CD4-positive, alpha-beta T cell treated with Interferon gamma for 1 hour (primary cell): ENCODE measurements at places on chromosomes 1 and 21.

GRCh38 chr1:239505094-239505493 is 118.7 kb downstream of the CHRM3 start:
- no peak for DNase-seq

DNA sequence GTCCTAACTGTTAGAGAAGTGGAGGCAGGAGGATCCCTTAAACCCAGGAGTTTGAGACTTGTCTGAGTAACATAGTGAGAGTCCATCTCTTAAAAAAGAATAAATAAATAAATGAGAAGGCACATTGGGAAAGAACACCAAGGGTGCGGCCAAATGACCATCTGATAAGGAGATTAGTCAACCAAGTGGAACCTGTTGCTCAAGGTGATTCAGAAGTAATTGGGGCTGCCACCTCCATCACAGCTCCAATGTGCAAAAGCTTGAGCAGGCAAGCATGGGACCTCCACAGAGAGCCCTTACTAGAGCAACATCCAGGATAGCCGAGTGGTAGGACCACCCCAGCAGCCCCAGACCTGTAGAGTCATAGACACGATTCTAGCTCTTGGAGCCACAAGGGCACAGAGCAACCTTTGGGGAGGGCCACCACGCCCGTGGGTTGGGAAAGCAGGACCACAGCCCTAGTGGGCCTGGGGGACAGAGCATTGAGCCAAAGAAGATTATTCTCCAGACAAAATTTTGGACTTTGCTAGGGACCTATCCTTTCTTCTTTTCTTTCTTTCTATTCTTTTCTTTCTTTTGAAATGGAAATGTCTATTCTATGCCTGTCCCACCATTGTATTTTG is 40.9 kb downstream of the KCNK1 start:
- DNase-seq = no peak

DNA sequence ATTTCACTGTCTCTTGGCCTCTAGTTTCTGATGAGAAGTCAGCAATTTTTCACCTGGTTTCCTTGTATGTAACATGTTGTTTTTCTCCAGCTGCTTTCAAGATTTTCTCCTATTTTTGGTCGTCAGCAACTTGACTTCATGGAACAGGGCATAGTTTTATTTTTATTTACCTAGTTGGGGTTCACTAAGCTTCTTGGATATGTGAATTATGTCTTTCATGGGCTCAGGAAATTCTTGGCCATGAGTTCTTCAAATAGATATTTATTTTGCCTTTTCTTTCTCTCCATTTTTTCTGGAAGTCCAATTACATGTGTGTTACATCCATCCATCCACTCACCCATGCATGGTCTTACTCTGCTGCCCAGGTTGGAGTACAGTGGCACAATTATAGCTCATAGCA is 13.7 kb downstream of the SDHB start:
- no peak for DNase-seq

GRCh38 chr1:91527781-91528180 is 27.1 kb downstream of the CDC7 start:
- DNase-seq = no peak

DNA sequence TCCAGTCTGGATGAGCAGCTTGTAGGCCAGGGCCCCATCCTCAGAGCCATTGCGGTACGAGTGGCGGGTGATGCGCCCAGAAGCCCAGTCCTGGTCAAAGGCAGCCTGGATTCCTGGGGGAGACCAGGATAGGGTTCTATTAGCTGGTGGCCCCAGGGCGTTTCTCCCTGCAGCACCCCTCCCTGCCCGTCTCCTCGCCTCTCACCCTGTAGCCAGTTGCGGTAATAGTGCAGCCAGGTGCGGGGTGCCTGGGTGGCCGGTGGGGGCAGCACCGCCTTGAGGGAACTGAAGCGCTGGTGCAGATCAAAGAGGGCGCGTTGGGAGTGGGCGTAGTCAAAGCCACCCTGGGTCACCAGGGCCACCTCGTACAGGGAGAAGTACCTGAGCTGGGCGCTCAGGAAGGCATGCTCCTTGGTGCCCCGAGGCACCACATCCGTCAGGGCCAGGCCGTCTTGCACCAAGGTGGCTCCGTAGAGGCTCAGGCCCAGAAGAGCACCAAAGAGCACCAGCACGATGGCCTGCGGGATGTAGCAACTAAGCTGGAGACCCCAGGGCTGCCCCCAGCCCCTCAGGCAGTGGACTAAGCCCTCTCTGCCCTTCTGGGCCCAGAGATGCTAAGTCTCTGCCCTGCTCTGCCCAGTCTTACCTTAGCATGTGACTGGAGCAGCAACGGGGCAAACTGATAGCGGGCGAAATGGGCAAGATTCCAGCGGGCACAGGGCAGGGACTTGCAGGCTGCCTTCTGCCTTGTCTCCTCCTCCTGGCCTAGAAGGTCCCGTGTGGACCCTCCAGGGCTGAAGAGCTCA is 15.7 kb downstream of the PTCH2 start:
- DNase-seq = no peak

DNA sequence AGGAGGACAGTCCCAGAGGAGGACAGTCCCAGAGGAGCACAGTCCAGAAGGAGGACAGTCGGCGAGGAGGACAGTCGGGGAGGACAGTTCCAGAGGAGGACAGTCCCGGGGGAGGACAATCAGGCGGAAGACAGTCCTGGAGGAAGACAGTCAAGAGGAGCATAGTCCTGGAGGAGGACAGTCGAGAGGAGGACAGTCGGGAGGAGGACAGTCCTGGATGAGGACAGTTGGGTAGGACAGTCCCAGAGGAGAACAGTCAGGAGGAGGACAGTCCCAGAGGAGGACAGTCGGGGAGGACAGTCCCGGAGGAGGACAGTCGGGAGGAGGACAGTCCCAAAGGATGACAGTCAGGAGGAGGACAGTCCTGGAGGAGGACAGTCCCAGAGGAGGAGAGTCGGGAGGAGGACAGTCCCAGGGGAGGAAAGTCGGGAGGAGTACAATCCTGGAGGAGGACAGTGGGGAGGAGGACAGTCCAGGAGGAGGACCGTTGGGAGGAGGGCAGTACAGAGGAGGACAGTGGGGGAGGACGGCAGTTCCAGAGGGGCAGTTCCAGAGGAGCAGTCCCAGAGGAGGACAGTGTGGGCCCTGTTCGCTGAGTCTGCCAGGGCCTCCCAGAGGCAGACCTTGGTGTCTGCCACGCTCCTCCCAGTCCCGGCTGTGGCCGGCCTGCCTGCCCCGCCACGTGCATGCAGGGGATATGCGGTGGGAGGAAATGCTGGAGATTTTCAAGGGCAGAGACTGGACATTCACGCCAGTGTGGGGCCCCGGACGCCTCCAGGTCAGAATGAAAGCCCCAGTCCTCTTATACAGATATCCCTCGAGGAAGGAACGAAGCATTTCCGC is 183.8 kb upstream of the ARHGEF16 start:
- no peak for DNase-seq

DNA sequence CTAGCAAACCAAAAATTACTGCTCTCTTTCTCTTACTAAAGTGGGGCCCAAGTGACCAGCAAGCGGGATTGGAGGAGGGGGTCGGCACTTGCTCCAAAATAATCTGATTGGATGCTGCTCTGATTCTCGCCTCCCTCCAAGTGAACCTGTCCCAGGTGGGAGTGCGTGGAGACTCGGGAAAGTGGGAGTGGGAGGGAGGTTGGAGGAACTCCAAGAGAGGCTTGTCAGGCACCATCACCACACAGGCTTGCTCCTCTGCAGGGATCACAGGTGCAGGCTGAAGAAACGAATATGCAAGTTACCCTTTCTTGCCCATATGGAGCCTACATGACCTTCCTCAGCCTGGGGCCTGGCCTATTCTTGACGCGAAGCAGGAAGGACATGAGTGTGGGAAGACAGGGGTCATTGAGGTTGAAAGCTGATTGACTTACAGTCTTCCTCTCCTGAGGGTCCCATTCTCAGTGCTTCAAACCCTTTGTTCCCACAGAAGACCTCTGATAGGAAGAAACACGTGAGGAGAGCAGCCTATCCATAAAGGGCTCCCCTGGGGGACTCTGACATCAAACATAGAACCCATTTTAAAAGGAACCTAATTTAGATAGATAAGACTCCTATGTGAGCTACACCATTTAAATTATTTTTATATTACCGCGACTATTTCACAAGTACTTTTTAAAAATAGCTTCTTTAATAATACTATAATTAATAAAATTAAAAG is 14.2 kb downstream of the RGS8 start:
- DNase-seq = no peak

DNA sequence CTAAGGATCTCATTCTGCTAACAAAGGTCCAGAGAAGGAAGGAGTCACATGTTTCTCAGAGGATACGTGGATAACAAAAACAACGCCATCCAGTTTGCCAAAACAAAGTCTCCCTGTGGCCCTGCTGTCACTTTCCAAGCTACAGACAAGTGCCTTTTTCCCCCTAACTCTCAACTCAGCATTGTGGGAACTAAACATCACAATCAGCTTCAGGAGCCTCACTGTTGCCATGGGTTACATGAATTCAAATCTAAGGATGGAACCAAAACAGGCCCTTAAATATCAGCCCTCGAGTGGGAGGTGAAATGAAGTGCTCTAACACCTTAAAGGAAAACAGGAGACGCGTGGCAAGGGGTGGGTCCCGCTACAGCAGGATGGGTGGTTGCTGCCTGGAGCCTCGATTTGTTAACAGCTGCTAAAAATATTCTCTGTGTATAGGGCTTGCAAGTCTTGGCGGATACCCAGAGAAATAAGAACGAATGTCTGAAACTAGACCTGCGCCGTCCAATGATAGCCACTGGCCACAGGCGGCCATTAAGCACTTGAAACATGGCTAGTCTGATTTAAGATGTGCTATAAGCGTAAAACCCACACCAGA is 66.4 kb upstream of the SOD1 start:
- DNase-seq = no peak

DNA sequence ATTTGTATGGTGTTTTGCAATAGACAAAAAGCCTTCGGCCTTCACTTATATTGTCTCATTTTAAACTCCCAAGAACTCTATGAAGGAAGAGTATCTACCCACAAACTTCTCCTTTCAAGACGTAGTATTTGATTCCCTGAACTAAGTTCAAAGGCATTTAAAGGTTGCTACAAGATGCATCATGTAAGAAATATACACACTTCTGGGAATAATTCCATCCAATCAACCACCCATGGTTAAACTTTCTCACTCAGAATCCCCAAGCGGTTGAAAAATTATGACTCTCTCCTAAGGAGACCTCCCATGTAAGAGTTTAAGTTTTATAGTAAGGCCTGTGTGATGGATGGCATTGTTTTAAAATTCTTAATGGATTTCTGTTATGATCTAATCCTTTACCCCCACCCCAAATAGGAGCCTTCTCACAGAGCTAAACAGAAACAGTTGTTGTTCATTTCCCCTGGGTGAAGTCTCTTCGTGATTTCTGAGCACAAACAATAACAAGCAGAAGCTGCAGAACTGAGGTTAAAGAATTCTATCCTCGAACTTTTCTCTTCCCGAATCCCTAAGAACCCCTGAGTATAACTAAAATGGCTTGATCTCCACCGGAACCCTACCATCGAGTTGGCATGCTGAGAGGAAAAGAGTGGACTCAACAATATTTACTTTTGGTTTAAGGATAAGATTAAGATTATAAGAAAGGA is 185.0 kb downstream of the TGFBR3 start:
- DNase-seq = no peak

GRCh38 chr1:194476872-194477271 is 1290.5 kb upstream of the B3GALT2 start:
- DNase-seq = no peak

- DNase-seq = peak; percentile 82
Observed at GRCh38 chr1:224623743-224624333, 7.7 kb downstream of the CNIH3 start.

- peak; percentile 35 for DNase-seq
Observed at GRCh38 chr1:211606332-211606913, 27.5 kb upstream of the SLC30A1 start.

DNA sequence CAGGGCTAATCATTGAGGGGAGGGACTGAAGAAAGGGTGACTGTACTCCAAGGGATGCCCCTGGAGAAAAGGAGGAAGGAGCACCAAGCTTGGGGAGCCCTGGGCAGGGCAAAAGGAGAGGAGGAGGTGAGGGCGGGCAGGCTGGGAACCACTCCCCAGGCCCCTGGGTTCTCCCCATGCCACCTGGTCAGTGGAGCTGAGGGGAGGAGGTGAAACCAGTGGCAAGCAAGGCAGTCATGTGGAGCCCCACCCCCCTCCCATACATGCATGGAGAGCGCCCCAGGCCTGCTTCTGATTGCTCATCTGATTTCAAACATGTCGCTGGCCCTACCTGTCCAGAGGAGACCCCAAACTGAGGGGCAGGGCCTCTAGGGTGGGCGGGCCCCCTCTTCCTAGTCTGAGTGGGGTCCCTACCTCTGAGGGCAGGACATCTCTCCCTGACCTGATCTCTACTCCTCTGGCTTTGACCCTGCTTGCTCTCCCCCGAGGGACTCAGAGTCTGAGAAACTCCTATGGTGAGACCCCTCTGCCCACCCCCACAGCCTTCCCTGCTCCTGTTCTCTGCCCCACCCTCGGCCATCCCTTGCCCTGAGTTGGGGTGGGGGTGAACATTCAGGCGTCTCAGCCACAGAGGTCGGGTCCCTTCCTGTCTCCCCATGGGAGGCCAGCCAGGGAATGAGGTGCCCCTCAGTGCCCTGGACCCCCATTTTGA is 18.6 kb downstream of the INSRR start:
- no peak for DNase-seq

- no peak for DNase-seq
Observed at GRCh38 chr1:241527146-241527545, 5.0 kb upstream of the KMO start.

DNA sequence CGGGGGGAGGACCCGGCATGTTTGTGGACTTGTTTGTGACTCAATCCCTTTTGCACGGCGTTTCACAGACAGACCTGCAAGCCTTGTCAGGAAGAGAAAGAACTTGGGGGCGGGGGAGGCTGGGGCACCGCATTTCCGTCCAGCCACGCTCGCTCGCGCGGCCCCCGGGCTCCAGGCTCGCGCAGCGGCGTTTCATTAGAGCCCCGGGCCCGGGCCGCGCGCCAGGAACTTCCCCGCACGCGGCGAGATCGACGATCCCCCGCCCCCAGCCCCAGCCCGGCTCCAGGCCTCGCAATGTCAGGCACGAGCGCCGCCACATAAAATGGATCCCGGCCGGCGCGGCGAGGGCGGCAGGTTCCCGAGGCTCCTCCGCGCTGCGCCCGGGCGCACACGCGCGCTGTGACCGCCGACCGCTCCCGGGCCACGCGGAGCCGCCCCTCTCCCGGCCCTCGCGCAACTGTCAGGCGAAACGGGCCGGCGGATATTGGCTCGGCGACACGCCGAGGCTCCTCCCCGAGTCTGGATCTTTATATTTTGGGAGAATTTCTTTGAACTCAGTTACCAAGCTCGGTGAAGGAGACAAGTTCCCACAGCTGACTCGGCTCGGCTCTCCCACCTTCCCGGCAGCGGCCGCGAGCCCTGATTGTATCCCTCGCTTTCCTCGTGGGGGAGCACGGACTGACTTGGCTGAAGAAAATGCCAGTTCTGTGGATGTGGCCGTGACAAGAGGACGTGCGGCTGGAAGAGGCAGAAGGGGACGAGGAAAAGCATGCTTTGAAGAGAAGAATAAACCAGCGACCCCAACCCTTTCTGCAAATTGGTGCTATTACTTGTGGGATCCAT is at the start of gene KIF26B:
Gene KIF26B (plus strand): TSS at position 557 of the 843 bp plus-strand sequence. CDS start 440 bp downstream, outside the sequence.
- no peak for DNase-seq

DNA sequence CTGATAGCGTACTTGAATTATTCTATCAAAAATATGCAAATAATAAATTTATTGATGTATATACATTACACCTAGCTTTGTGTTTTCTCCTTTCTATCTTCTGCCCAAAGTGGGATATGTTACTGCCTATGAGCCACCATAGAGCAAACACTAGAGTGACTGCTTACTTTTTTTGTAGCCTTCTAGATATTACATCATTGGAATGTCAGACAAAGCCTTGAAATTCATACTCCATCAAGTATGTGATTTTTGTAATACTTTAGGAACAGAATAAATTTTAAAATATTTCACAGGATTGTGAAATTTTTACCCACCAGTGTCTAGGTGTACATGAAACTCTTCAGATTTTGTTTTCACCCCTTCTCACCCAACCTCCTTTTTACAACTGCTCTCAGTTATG is 787.6 kb downstream of the USP25 start:
- no peak for DNase-seq
